Kidney (tissue), 22 donors: ENCODE measurements at places on chromosomes 3 and 15. TPM values are rescaled to one million over a fixed set of nuclear protein-coding genes. Genes with fewer than 3 reads are reported as not detected.

DNA sequence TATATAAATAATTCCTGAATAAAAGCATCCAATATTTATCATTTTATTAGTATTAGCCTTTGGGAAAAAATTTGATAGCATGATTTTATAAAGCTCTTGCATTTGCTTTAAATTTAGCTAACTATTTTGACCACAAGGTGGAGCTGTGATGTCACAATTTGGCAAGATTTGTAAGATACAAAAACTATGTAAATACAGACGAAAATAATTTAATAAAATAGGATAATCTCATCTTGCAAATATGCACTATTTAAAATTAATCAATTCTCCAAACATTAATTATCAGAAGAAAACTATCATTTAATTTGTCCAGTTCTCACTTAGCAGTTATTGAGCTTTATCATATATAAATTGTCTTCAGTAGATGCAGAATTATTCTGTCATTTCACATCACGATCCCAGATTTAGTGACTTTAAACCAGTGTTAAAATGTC, 95.4 kb downstream of the PLOD2 start:
- no peak for DNase-seq

DNA sequence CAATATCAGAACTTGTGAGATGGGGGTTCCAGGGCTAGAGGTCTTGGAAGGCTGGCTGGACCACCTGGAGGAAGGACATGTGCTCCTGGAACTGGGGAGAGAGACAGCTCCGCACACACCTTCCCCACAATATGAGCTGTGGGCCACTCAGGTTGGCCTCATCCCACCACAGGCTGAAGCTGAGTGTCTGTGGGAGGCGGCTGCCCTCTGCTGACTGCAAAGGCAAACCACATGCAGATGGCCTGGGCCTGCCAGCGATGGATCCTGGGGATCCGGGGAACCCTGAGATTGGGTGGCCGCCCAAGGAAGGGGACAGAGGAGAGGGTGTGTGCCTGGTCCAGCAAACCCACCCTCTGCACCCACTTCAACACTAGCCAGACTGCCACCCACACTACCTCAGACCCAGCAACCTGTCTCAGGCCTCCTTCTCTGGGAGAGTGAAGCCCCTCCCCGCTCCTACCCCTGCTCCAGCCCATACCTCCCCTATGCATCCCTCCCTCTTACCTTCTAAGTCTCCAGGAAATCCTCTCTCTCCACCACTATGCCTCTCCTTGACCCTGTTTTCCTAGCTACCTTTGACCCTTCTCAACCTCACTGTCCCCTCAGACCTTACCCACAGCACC, 44.8 kb downstream of the CYP11A1 start:
- DNase-seq: peak; percentile 68

- no peak for DNase-seq
Measured at GRCh38 chr3:18062657-18063025, 320.2 kb upstream of the TBC1D5 start.

GRCh38 chr3:43892526-43892925, 201.8 kb downstream of the ABHD5 start:
- DNase-seq: peak; percentile 62

GRCh38 chr15:32908135-32908801, 190.5 kb downstream of the GREM1 start:
- peak; percentile 29 for DNase-seq

DNA sequence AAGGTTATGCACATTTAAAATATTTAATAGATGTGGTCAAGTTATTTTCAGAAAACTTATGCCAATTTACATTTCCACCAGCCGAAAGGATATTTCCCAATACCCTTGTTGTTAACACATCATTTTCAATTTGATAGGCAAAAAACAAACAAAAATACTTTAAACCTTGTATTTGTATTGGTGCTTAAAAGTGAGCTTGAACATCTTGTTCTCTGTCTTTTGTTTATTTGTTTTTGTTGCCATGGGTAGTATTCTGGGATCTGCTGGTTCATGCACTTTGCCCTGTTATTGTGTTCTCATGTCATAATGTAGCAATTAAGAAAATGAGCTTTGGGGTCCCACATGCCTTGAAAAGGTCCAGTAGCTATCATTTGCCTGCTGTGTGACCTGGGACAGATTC, 191.4 kb downstream of the LRTM1 start:
- DNase-seq: no peak

DNA sequence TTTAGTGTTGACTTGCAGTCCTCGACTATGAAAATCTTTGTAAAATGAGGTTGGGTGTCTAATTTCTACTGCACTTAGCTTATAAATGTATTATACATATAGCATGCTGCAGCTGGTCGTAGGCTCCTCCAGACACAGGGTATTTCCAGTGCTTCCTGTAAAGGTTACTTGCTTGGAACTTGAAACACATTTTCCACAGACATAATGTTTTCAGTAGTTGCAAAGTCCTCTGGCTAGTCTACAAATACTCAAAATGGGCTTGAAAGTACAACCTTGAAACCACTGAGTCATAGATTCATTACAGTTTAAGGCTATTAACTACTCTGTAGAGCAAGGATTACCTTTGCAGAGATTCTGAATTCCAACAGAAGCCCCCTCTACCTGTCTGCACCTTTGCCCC, 464.1 kb downstream of the RAP2B start:
- no peak for DNase-seq

GRCh38 chr3:53806182-53807116, 39.8 kb downstream of the CHDH start:
- DNase-seq: peak; percentile 73

DNA sequence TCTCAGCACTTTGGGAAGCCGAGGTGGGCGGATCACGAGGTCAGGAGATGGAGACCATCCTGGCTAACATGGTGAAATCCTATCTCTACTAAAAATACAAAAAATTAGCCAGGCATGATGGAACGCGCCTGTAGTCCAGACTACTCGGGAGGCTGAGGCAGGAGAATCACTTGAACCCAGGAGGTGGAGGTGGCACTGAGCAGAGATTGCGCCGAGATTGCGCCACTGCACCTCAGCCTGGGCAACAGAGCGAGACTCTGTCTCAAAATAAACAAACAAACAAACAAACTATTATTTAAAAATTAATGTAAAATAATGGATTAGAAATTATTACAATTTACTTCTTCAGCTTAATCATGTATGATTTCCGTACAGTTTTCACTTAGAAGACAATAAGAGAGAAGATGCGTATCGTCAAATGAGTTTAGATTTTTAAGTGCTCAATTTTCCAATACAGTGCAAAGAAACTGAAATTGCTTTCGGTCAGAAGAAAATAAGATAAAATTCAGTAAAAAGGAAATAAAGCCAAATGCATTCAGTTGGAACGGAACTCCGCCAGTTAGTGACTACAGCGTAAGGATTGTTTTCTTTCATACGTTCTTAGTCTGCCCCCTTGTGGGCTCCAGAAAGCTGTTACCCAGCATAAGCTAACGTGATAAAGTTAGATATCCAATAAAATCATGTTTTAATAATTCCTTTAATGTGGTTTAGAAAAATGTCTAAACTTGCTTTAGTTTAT, 24.8 kb downstream of the AADAC start:
- DNase-seq: peak; percentile 39

- no peak for DNase-seq
Measured at GRCh38 chr15:33298631-33299030, 12.1 kb upstream of the RYR3 start.

GRCh38 chr15:60957111-60957510, 272.0 kb downstream of the RORA start:
- no peak for DNase-seq

- DNase-seq: no peak
Measured at GRCh38 chr3:61634678-61635077, 73.3 kb downstream of the PTPRG start.

DNA sequence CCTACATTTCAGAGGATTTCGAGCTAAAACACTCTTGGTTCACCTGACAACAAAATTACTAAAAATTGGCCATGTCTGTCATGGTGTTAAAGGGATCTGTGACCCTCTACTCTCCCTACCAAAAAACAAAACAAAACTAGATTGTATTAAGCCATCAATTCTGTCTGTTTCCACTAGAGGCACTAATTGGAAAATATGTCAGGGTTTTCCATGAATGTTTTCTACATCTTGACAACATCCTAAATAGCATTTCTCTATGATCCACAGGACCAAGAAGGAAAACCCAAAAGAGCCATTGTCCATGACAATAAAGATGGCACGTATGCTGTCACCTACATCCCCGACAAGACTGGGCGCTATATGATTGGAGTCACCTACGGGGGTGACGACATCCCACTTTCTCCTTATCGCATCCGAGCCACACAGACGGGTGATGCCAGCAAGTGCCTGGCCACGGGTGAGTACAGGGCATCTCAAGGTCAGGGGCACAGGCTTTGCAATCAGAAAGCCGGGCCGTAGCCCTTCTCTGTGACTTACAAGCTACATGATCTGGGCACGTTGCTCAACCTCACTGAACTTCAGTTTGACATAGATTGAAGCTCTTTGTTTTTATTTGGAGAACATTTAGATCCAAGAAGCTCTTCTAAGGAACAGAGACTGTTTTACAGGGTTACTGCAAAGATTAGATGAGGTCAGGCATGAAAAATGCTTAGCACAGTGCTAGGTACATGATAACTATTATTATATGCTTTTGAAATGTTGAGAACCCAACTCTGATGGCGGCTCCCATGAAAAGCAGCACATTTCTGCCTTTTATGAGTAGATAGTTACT, 74.8 kb downstream of the DNASE1L3 start:
- no peak for DNase-seq

GRCh38 chr3:5009506-5010109, 30.4 kb downstream of the BHLHE40 start:
- DNase-seq: no peak

DNA sequence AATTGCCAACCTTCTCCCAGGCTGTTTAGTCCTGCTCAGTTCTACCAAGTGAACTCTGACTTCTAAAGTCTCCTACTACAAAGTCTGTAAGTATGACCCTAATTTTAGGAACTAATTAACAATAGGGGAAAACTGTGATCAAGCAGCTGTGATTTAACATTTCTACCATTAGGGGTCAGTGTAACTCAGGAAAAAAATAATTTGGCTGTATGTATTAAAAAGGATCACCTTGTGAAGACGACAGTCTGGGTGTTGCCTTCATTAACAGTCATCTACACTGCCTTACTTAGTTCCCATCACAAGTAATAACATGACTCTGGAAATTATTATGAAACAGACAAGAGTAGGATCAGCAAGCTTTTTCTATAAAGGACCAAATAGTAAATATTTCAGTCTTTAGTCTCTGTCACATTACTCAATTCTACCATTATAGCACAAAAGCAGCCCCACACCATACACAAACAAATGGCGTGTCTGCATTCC, 4.2 kb upstream of the NPHP3 start:
- peak; percentile 65 for DNase-seq

DNA sequence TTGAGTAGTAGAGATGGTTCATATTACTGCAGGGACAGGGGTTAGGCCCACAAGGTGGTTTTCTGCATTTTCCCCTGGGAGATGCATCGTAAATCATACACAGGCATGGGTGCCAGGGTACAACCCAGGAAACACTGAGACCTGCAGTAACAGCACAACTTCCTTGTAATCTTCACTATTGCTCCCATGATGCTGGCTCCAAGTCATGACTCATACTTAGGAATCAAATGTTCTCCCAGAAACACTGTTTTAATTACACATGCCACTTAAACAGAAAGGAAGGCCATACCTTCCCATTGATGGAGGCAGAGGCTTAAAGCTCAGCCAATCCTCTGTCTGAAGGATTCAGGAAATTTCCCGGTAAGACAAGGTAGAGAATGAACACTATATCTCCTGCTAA, 106.5 kb downstream of the ERC2 start:
- DNase-seq: no peak

GRCh38 chr15:78628227-78628626, 7.4 kb upstream of the CHRNA3 start:
- no peak for DNase-seq

DNA sequence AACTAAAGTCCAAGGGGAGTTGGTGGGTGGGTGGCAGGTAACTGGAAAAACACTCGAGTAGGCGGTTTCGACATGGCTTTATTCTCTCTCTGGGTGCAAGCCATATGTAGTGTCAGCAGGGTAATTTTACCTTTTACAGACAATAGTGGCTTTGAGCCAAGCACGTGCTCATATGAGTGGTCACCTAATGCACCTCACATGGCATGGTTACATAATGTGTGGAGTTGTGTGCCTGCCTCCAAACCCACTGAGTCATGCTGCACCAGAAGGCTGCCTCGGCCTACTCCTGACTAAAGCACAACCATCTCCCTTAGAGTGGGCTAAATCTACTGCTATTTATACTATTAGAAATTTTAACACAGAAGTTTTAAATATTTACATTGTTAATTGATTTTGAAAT, 16.5 kb downstream of the CCRL2 start:
- no peak for DNase-seq

DNA sequence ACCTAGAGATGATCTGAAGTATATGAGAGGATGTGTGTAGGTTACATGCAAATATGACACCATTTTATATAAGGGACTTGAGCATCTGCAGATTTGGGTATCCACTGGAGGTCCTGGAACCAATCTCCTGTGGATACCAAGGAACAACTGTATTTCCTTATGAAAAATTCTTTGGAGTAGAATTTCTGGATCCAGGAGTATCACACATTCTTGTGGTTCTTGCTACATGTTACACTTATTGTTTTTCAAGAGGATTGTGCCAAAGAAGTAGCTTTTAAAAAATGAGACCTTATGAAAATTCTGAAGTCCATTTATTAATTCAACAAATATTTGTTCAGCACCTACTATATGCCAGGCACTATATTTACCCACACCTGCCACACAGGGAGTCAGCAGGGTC, 15.7 kb upstream of the TBC1D23 start:
- no peak for DNase-seq

- DNase-seq: no peak
Measured at GRCh38 chr3:122265957-122266356, 59.1 kb upstream of the CSTA start.

Gene SLC6A1
- total RNA-seq: 2.1 TPM

Gene STRA6
- 2.0 TPM for total RNA-seq

Gene PLSCR2
- total RNA-seq: 1.4 TPM

Gene HIGD2B
- total RNA-seq: not detected

Gene FES
- total RNA-seq: 33.5 TPM

Gene IL12A
- 0.22 TPM for total RNA-seq

Gene CLEC3B
- total RNA-seq: 45.3 TPM

Gene LDHAL6B
- not detected for total RNA-seq

Gene MYH15
- 0.44 TPM for total RNA-seq

Gene CCDC80
- 57.5 TPM for total RNA-seq

Gene SYNPR
- not detected for total RNA-seq

Gene ZNF660
- 5.3 TPM for total RNA-seq

Gene SLC9C1
- 1.2 TPM for total RNA-seq

Gene SNTN
- not detected for total RNA-seq

Gene PSTPIP1
- 22.1 TPM for total RNA-seq

Gene DLEC1
- total RNA-seq: 3.3 TPM

Gene CKMT1A
- total RNA-seq: 15.1 TPM

Gene MNS1
- total RNA-seq: 5.6 TPM

Gene MRAS
- 106 TPM for total RNA-seq
